AG04449 (cell line): ENCODE measurements at places on chromosomes 13 and 19.

DNA sequence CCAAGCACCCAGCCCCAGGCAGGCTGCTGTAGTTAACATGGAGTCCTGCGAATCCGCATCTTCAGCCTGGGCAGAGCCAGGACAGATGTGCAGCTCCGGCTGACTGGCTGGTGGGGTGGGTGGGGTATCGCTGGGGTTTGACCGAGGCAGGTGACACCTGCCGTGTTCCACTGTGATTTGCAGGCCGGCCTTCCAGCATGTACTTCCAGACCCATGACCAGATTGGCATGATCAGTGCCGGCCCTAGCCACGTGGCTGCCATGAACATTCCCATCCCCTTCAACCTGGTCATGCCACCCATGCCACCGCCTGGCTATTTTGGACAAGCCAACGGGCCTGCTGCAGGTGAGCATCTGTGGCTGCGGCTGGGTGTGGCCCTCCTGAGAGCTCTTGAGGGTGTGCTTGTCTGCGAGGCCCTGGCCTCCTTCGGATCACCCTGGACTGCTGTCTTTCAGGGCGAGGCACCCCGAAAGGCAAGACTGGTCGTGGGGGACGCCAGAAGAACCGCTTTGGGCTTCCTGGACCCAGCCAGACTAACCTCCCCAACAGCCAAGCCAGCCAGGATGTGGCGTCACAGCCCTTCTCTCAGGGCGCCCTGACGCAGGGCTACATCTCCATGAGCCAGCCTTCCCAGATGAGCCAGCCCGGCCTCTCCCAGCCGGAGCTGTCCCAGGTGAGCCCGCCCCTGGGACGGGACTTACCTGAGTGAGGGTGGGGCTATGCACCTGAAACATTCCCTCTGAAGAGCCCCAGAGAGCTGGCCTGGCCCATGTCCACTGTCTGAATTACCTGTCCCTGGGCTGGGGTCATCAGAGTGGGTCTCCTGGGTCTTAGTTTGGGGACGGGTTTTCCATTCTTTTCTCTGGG is 30.6 kb downstream of the CERS1 start:
- DNase-seq, result no peak

DNA sequence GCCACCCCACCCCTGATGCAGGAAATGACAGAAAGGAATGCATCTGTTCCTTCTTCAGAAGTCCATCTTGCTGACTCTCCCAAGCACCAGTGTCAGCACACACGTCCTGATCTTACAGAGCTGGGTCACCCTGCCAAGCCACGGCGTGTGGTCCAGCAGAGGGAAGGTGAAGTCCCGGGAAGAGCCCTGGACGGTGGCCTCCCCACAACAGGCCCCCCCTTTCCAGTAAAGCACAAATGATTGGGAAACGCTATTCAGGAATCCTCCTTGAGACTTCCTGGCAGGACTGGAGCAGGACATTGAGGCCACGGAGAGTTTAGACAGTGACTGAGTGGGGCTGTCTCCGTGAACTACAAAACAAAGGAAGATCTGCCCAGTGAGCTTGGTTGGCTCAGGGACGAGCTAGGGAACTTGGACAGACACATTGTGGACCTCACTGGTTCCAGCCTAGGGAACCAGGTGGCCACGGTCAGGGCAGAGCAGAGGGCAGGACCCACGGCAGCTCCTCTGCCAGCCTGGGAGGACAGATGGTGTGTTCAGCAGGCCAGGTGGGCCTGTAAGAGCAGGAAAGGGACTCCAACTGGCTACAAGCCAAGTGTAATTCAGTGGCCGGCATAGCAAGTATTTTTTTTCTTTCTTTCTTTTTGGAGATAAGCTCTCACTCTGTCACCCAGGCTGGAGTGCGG is 41.7 kb downstream of the ELL start:
- DNase-seq, result no peak

- DNase-seq, result peak; percentile 96
Measured at GRCh38 chr13:74217811-74218210, 83.6 kb upstream of the KLF12 start.

DNA sequence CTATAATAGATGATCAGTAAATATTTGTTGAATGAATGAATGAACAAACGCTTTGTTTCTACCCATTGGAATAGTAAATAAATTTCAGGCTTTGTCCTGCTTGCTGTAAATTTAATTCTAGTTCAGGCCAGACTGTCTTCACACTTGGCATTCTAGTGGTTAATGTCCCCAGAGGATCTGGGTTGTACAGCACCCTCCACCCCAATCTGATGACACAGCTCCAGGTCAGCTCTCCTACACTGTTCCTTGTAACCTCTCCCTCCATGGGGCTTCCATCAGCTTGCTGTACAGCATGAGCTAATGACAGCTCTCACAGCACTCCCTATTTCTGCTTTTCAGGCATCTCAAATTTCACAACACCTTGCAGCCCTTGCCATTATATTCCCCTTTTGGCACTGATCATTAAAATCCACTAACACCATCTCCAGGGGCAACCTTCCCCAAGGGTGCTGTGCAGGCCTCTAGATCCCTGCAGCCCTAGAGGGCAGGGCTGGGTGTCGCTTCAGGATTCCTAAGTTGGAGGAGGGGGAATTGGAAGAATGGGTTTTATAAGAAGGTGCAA is 12.7 kb upstream of the KL start:
- no peak for DNase-seq

DNA sequence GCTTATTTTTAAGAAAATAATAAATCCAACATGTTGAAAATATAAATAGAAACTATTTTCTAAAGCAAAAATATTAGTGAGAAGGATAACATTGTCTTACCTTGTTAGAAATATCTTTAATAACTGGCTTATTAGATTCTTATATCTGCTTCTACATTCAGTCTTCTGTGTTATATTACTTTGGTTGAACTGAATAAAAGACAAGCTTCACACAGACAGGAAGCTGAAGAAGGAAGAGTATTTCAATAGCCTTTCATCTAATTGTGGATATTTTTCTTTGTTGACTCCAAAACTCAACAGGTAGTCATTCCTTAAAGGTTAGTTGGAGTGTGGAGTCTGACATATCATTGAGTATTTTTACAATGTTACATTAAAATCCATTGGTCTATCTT is 10.9 kb downstream of the SETDB2 start:
- no peak for DNase-seq

DNA sequence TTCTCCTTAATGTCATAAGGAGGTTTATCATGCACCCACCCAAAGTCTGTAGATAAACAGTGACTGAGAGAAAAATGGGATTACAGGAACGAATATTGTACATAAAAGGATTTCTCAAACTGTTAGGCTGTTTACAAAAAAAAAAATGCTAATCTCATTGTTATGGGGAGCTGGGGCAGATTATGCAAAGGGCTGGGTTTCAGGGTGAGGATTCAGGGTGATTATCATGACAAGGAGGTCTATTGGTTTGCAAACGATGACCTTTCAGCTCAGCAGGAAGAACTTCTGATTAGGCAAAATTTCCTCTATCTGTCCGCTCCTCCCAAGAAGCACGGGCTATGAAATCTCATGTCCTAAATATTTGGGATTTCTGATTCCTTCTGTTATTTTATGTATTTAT is 41.4 kb downstream of the NLRP12 start:
- DNase-seq, result no peak

- DNase-seq, result no peak
Measured at GRCh38 chr19:42175952-42176648, 41.4 kb downstream of the DEDD2 start.

- DNase-seq, result no peak
Measured at GRCh38 chr19:50359328-50359818, 6.1 kb downstream of the NAPSA start.

GRCh38 chr13:39494633-39495032 is 108.4 kb downstream of the LHFPL6 start:
- no peak for DNase-seq

DNA sequence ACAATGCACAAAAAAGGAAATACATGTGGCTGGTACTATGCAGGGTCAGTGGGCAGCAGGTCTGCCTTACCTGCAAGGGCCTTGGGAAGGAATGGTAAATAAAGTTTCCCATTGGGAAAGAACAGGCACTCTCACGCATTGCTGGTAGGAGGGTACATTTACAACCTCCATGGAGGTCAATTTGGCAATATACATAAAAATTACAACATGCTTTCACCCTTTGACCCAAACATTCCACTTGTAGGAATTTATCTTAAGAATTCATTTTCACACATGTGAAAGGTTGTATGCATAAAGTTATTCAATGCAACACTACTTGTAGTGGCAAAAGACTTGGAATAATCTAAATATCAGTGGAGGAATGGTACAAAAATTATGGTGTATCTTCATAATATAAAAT is 216.4 kb downstream of the DLEU7 start:
- DNase-seq, result no peak

GRCh38 chr13:21399741-21400140 is 59.4 kb downstream of the ZDHHC20 start:
- DNase-seq, result no peak

- DNase-seq, result no peak
Measured at GRCh38 chr19:4516199-4516938, 1.9 kb downstream of the PLIN4 start.

DNA sequence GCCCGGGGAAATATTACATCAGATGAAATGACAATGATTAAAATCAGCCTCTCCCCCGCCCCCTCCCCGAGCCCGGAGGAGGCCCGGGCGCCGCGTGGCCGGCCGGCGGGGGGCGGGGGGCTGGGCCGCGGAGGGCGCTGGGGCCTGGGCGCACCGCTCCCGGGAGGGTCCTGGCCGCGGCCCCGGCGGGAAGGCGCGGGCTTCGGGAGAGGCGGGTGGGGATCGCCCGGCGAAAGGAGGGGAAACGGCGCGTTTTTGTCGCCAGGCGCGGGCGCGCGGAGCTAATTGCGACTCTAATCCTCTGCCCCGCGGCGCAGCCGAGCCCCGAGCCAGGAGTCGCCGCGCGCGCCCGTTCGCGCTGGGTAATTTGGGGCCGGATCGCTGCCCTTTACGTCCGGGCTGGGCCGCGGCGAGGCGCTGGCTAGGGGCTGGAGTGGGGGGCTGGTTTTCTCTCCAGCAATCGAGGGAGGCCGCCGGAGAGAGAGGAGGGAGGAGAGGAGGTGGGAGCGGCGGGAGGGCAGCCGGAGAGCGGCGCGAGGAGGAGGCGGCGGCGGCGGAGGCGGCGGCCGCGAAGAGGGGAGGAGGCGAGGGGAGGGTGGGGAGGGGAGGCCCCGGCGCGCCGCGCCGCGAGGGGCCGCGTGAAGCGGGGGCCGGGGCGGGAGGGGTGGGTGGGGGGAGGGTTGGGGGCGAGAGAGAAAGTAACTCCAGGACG is at the start of gene KCTD15:
KCTD15 (plus strand) TSS at position 707 of the 712 bp plus-strand sequence. CDS start 3,585 bp downstream, outside the sequence.
- DNase-seq, result no peak

- DNase-seq, result no peak
Measured at GRCh38 chr19:35641515-35642151, at the start of gene ETV2. TSS of gene ETV2 (plus strand) at chr19:35641745. CDS start at chr19:35642461, 716 bp downstream.

GRCh38 chr13:95902741-95903140 is 150.5 kb downstream of the UGGT2 start:
- DNase-seq, result no peak
